ENCODE measurements at places on chromosomes 1 and 21.
A peak's percentile ranks its signal among the peaks of the same experiment; 100 is the strongest.

GRCh38 chr1:156860628-156861423 is at the start of gene NTRK1:
Gene NTRK1 (plus strand): TSS chr1:156860865. CDS start chr1:156860935, 70 bp downstream.
- peak; percentile 44 for DNase-seq

DNA sequence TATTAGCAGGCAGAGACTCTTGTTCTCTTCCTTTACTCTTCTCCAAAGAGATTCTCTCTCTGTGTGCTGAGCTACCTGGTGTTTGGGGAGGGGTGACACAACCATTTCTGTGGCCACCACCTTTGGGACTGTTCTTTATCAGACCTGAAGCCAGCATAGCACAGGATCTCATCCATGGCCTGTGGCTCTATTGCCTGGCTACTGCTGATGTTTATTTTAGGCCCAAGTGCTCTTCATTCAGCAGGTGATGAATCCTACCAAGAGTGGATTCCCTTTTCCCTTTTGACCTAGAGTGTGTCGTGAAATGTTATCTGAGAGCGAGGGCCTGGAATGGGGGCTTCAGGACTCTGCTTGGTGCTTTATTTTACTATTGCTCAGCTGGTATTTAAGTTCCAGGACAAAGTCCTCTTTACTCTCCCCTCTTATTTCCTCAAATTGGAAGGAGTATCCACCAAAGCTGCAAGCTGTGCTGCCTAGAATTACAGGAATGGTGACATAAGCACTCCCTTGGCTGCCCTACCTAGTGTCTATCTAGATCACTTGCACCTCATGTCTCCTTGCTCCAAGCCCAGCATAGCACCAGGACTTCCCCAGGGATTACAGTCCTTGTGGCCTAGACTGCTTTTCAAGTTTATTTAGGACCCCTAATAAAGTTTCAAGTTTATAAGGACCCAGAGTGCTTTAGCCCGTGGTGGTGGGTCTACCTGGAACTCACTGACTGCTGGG is 94.7 kb upstream of the GPR52 start:
- DNase-seq, result no peak

DNA sequence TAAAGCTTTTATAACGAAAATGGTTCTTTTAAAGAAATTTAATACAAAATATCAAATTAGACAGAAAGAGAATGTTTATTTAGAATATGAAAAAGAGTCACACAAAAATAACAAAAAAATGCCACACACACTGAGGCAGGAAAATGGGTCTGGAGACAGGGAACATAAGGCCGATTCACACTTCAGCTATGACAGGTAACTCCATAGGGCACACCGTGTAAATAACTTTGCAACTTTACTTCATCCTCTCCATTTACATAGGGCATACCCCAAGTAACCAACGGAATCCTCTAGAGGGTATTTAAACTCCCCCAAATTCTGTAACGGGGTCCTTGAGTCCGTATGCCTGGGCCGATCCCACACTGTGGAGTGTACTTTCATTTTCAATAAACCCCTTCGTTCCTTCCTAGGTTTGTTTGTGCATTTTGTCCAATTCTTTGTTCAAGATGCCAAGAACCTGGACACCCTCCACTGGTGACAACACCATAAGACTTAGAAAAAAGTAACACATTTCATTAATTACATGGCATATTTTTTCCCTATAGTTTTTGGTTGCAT is 23.1 kb upstream of the PTGS2 start:
- DNase-seq, result no peak

DNA sequence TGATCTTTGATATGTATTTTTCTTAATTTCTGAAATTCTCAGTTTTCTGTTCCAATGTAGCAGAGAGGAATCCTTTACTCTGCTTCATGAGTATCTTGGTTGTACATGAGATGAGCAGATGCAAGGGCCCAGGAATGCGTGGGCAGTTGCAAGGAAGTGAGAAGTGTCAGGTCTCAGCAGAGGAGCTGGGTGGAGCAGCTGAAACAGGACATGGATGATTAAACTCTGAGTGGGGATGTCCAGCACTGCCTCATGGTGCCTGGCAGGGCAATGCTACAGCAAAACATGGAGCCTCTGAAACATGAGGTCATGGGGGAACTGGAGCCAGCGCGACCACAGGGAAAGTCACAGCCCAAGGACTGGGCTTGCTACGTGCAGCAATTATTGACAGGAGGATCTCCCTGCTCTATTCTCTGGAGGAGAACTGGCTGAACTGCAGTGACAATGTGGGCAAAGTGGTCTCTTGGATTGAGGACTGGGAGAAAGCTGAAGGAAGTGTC is 48.4 kb downstream of the COLGALT2 start:
- DNase-seq, result no peak

GRCh38 chr1:53600561-53600960 is 138.4 kb downstream of the GLIS1 start:
- no peak for DNase-seq

DNA sequence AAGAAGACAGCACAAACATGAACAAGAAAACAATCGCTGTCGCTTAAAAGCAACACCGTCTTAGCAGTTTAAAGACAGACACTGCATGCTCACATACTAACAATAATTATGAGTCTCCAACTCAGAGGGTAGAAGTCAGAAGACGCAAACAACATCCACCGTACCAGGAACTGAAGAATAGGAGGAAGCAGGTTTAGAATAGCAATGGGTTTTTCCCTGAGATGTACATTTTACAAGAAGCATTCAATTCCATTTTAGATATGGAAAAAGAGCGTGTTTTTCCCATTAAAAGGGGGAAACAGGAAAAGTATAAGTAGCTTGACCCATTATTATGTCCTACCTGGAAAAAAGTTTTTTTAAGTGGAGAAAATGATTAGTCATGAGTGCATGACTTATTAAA is 34.5 kb upstream of the KCNE1 start:
- no peak for DNase-seq

GRCh38 chr21:18252256-18252655 is 7.6 kb downstream of the CHODL start:
- DNase-seq, result no peak

- DNase-seq, result no peak
These were observed 6.5 kb downstream of the LCE7A start for GRCh38 chr1:152866321-152866720.

DNA sequence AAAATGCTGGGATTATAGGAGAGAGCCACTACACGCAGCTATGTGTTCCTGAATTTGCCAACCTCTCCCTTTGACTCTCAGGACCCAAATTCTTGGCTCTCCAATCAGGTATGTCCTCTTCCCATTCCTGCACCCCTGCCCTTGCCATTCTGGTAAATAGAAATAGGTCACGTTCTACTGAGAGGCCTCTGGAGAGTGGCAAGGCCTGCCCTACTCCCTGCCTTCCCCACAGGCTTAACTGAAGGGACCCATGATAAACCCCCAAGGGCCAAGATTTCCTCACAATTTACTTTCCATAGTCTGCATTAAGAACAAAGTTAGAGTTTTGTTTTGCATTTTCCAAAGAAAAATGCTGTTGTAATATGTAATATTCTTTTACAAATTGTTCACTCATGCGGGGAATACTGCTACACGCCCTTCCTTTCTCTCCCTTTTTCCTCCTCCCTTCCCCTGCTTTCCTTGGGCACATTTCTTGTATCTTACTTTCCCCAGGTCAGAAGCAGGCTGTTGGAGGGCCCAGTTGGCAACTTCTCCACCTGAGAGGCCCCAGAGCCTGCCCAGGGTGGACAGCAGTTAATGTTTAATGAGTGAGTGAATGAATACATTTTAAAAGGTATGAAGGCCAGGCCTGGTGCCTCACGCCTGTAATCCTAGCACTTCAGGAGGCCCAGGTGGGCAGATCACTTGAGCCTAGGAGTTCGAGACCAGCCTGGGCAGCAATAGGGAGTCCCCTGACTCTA is 33.9 kb upstream of the PUM1 start:
- no peak for DNase-seq

- DNase-seq, result no peak
These were observed 47.2 kb upstream of the CAPZB start for GRCh38 chr1:19532519-19532918.

DNA sequence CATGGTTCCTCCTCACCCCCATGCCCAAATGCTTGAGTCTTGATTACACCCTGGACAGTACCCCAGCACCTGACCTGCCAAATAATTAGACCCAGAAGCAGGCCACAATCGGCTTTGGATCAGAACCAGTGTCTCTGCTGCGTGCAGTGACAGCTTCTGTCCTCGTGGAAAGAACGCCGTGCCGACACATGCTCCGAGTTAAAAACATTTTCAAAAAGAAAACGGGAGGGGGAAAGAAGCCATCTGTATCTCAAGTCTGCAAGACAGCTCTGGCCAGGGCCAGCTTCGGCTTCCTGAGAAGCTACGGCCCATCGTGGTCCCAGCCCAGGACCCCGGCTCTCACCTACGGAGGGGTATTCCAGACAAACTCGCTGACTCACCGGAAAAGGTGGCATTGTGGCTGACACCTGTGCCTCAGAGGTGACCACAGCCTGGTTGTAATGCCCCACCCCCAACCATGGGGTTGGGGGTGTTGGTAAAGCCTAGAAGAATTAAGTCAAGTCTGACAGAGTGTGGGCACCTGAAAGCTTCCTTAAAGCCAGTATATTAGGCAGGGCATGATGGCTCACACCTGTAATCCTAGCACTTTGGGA is 25.8 kb downstream of the SSBP3 start:
- DNase-seq, result no peak

GRCh38 chr1:39969048-39969447 is 14.1 kb downstream of the MFSD2A start:
- DNase-seq, result no peak

DNA sequence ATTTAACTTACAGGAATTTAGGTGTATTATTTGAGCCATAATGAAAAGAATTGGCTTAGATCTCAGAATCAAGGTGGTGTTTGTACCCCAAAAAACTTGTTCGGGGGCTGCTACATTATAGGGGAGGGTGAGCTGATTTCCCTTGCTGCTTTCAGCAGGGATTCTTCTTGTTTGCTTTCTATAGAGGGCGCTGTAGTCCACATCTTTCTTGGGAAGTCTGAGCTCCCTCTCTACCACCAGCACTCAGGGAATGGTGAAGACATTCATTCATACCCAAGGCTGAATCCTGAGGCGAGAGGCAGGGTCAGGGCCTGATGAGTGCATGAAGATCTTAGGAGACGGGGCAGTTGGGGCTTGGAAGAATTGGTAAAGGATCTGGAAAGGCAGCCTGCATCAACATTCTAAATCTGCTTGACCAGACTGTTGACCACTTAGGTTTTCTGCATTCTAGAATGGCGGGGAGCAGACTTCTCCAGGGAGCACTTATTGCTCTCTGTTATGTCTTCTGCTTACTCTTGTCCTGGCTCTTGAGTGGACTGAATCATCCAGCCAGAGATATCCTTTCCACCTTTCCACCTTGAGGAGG is 18.9 kb downstream of the SPATA46 start:
- no peak for DNase-seq

DNA sequence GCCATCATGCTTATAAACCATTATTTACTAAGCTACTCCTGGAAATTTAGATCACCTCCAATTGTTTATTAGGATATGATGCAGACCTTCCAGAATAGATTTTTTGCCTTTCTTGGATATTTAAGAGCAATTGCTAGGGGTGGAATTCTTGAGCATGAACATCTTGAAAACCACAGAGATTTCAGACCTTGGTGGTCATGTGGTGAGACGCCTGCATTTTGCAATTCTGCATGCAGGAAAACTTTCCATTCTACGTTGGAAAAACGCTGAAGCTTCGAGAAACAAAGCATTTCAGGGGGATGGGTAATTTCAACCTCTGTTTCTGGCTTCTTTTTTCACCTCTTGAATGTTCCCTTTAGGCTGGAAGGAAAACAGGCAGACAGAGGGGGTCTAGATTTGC is 596.3 kb downstream of the KIF26B start:
- DNase-seq, result no peak

DNA sequence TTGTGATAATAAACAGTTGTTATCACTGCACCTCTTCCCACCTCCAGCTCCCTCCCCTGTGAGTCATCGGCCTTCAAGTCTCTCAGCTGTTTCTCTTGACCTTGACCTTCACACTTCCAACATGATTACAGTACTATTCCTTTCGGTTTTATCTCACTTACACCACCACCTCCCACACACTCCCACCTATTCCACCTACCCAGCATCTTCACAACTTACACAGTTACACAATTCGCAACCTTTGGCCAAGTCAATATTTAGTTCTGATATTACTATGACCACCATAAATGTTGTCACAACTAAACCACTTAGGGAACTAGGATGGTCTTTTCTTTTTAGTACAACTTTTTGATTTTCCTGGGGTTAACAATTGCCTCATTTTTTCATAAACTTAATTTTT is 60.2 kb downstream of the RIPK4 start:
- no peak for DNase-seq

DNA sequence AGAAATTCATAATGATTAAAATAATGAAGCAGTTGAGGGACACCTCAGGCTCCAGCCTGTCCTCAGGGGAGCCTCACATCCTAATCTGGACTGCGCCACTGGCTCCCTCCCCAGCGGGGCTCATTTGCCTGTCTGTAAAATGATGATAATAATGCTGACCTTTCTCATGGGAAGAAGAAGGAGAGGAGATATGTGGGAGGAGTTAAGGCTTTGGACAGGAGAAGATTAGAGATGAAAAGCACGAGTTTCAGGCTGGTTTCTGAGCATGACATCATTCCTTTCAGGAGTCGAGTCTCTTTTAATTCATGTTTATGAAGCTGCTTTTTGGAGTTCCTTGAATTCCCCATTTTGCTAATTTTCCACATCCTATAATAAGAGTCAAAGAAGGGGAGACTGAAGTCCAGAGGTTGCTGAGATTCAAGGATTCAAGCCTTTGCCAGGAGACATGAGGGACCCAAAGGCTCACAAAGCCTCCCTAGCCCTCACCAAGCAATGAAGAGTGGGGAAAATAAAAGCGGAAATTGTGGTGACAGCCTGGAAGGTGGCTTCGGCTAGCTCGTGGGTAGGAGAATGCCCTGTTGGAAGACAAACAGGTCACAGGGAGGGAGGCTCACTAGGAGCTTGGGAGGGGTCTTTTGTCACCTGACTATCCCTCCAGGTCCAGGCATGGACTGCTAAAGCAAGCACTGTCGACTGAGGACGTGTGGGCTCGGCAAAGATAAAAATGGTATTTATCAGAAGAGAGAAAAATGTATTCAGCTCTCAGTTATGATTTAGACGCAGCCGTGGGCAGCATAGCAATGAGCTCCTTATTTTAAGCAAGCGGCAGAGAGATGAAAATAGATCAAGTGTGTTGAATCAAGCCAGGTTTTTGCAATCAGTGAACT is 27.5 kb upstream of the STMN1 start:
- no peak for DNase-seq
